ENCODE measurements at places on chromosomes 1 and 21.

DNA sequence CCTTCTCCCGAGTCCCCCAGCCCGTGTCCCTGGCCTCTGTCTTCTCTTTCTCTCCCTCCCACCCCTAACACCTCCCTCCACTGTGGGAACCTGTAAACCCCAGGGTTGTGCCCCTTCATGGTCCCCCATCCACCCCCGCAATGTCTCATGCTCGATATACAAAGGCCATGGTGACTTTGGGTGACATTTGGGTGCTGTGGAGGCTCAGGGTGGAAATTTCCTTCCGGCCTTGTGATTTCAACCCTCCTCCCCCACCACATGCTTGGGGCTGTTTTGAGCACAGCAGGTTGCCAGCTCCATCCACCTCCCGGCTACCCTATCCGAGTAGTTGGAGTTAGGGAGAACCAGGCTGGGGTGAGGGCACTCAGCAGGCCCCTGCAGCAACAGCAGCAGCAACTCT, 25.7 kb upstream of the VPS13D start:
- DNase-seq: no peak

GRCh38 chr21:28615276-28615675, 377.4 kb downstream of the LTN1 start:
- DNase-seq: no peak

DNA sequence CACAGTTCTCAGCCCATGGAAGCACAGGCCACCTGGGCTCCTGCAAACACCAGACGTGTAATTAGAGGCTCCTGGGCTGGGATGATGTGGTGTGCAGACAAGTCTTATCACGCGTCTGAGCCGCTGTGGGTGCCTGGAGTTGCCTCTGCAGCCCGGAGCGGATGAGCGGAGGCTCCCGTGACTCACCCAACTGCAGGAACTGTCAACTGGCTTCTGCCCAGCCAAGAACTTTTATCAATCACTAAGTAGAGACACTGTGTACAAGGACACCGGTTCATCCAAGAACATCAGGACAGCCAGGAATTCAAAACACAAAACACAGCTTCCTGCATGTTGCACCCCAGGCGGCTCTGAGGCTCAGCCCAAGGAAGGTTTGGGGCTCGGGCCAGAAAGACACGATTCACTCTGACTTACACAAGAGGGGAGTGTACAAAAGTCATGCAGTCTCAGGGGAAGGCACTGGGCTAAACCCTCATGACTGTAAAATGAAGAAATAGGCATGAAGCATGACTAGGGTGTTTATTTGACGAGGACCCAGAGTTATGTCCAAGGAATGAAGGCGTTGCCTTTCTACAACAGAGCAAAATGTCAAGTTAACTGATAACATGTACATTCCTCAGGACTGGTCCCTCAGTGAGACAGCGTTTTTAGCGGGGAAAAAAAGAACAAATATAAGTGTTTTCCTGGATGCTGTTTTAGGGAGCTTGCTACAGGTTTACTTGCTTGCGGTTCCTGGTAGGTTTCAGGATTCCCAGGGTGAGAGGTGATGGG, 21.1 kb downstream of the ERRFI1 start:
- peak; percentile 79 for DNase-seq

- DNase-seq: no peak
These were observed 4.6 kb upstream of the DDOST start for GRCh38 chr1:20665726-20666125.

DNA sequence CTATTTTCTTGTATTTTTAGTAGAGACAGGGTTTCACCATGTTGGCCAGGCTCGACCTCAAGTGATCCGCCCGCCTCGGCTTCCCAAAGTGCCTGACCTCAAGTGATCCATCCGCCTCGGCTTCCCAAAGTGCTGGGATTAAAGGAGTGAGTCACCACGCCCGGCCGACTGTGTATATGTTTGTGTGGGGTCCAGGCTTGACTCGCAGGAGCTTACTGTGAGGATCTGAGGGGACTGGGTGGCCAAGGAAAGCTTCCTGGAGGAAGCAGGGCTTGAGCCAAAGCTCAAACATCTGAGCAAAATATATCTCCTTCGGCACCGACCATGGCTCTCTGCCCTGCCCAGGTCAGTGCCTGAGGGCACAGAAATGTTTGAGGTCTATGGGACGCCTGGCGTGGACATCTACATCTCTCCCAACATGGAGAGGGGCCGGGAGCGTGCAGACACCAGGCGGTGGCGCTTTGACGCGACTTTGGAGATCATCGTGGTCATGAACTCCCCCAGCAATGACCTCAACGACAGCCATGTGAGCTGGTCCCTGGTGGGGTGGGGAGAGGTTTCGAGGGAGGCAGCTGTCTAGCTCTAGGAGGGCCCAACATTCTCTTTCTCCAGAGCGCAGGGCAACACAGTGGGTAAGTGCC, 10.5 kb downstream of the PADI3 start:
- DNase-seq: no peak

Measured in stomach (tissue), 19 donors.